ENCODE measurements at places on chromosomes 2 and 18.

DNA sequence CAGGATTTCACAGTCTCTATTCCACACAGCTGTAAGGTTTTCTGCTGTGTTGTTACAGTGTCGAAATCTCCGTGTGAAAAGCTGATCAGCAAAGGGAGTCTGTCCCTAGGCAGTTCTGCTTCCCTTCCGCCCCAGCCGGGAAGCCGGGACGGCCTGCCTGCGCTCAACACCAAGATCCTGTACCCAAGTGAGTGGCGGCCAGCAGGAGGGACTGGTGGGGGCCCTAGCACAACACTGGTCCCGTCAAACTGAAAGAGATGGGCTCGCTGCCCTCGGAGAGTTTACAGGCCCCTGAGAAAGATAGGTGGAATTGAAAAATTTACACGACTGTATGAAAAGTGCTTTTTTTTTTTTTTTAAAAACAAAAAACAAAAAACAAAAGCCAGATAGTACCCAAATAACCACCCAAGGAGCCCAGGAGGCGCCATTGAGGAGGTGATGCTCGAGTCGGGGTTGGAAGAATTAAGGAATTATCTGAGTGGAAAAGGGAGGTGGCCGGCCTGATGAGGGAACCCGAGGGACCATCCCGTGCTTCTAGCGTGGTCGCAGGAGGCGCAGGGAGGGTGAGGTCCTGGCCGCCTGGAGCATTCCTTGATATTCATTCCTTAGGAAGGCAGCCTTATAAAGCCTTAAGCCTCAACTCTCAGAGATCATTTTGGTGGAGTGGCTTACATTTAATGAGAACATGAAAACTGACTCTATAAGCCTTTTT, 96.7 kb downstream of the DGKD start:
- no peak for DNase-seq

DNA sequence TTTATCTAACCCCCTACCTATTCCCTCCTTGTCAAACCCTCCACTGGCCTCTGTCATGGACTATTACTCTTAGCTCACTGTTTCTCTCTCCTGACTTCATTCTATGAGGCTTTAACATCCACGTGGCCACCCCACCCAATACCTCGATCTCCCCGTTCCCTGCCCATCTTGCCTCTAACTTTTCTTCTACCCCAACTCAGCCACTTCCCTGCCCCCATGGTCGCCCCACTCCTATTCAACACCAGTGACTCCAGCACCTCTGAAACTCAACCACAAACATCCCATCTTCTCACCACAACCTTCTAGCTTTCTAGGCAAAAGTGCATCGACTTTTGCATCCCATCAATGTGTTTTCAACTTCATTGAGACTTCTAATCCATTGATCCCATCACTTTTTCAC, 94.2 kb upstream of the EPAS1 start:
- DNase-seq: no peak

DNA sequence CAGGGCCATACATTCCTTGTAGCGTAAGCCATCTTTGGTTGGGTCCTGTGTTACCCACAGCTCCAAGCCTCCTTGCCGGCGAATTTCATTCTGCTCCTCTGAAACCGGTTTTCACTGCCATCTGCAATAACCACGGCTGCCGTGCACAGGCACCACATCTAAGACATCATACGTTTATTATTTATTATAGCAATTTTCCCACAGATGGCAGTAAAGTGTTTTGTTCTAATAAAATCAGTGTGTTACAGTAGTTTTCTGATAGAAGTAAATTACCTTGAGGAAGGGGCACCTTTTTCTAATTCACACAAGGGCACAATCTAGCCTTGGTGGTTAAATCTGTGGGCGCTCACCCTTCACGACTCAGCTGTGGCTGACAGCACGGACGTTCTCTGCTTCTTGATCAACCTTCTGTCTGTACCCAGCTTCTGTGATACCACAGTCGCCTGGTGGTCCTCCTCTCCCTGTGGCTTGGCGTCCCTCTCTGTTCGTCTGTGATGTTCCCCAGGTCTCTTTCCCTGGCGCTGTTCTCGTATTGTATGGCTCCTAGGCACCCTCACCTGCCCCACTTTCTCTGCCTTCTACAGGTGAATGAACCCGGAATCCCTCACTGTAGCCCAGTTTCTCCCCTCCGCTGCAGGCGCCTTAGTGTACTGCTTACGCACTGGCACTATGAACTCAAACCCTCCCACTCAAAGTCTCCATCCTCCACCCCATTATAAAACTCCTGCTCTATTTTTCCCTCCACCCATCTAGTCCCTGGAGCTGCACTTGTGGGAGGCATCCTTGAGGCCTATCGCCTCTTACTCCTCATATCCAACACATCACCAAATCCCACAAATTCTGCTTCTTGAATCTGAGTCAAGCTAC, 236.8 kb downstream of the DYSF start:
- no peak for DNase-seq

DNA sequence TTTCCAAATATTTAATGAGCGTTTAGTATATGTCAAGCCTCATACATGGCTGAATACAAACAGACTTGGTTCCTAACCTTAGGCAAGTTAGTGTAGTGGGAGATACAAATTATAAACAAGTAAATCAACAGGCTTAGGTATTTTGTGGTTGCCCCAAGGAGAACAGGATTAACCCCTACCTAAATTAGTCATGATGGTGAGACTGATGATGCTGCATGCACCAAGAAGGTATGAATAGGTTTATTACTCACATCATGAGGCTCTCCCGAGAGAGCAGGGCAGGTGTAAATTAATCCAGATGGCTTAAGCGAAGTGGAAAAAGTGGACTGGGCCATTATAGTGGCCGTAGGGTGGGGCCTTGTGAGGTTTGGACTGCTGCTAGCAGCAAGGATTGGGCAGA, 118.1 kb upstream of the GCFC2 start:
- DNase-seq: no peak
